Purkinje cell (primary cell): ENCODE measurements at places on chromosomes 7 and 10. TPM values are rescaled to one million over a fixed set of nuclear protein-coding genes. Genes with fewer than 3 reads are reported as not detected.

Gene HIBADH
- polyA plus RNA-seq: 23.5 and 25.7 TPM in 2 replicates

Gene GIMAP6
- polyA plus RNA-seq: not detected in 2 replicates

Gene CLRN3
- not detected in 2 replicates for polyA plus RNA-seq

Gene NPSR1
- polyA plus RNA-seq: not detected in 2 replicates
